ENCODE measurements at places on chromosomes 2 and 18.

DNA sequence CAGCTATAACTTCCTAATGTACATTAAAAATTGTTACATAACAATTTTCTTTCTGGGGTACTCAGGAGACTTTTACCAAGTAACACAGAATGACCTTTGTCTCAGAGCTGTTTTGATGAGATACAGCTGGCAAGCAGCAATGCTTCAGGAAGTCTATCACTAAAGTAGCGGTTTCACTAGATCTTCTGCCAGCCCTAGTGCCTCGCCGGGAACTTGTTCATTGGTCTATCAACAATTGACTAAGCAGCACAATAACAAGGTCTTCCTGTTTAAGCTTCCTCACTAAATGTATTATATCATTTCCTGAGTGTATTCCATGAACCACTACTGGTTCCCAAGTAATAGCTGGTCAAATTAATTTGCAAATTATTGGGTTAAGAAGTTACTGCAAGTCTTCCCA is 69.2 kb downstream of the TRIP12 start:
- peak; percentile 39 for DNase-seq

DNA sequence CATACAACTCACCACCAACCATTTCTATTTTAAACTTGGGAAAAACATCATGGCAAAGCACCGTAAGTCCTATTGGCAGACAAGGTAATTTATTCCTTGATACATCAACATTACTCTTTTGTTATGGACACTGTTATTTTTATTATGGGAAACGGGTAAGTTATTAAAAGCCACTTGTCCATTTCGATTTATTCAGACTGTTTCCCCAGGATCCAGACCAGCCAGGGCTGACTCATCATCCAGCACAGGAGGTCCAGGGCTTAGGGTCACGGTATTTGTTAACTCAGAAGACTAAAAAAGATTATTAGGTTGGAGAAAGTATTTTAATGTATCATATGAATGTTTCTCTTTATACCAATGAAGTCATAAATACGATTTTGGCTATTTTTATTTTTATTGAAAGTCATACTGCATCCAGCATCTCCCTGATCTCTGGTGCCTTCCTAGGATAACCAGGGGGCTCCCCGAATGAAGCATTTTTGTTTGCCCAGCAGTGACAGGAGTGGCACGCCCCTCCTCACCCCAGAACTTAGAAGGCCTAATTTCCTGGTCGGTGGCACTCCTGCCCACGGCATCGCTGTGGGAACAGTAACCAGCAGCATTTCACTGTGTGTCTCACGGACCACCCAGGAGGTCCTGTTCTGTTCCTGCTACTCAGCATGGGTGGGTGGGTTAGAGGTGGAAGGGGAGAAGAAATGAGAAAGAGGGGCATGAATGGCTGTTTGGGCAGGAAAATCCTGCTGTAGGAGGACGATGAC is 446.1 kb downstream of the EIPR1 start:
- DNase-seq: no peak

DNA sequence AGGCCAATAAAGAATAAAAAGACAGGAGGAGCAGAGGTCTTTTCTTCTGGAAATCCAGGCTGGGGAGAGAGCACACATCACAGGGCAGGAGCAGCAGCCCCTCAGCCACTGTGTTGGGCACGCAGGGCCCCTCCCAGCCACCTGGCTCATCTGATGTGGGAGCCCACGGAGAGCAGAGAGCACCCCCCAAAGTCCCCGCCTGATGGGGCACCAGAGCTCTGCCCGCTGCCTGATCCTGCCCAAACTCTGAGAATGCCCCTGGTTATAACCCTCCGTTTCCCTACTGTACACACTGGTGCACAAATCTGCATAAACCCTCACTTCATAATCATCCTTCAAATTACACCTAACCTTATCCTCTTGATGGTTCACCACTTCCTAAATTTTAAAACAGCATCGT is 111.3 kb downstream of the HDAC4 start:
- DNase-seq: peak; percentile 20

DNA sequence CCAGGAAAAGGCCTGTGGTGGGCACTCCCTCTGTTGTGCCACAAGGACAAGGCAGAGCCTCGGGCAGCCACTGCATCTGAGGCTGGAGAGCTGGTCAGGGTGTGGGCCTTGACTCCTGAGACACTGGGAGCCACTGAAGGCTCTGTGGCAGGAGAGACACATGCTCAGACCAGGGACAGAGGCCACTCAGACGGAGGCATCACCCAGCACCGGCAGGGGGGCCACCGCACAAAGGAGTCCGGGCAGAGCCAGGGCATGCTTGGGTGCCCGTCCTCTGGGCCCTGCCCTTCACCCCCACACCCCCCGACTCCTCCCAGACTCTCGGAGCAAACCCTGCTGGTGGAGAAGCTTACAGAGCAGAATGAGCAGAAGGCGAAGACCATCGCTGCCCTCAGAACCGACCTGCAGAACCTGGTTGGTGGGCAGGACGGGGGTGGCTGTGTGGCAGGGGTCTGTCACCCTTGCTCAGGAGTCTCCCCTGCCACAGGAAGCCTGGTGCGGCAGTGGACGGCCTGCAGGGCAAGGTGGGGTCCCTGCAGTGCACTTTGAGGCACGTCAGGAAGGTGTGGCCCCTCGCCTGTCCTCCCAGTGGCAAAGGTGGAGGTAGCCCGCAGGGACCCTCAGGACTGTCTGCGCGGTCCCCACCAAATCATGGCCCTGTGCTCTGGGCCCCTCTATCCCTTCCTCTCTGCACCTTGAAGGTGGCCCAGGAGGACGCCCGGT is 26.0 kb downstream of the CROCC2 start:
- no peak for DNase-seq

- no peak for DNase-seq
These were observed 120.5 kb downstream of the PARD3B start for GRCh38 chr2:204665771-204666170.

GRCh38 chr2:30492185-30492584 is 45.1 kb downstream of the LCLAT1 start:
- no peak for DNase-seq

DNA sequence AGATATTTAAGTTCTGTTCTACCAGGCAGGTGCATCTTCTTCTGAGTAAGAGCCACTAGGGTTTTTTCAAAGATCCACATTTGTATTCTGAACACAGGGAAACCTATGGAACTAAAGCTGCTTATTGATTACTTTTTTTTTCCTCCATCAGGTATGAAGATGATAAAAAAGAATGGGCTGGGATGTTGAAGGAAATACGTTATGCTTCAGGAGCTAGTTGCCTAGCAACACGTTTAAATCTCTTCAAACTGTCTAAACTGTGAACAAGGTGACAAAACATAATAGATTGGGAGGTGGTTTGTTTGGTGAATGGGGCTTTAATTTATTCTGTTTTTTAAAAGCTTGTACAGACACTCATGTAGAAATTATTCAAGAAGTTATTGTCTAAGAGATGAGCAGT is 15.9 kb downstream of the KLHL41 start:
- DNase-seq: no peak

GRCh38 chr2:11405599-11406266 is 60.2 kb downstream of the E2F6 start:
- no peak for DNase-seq

DNA sequence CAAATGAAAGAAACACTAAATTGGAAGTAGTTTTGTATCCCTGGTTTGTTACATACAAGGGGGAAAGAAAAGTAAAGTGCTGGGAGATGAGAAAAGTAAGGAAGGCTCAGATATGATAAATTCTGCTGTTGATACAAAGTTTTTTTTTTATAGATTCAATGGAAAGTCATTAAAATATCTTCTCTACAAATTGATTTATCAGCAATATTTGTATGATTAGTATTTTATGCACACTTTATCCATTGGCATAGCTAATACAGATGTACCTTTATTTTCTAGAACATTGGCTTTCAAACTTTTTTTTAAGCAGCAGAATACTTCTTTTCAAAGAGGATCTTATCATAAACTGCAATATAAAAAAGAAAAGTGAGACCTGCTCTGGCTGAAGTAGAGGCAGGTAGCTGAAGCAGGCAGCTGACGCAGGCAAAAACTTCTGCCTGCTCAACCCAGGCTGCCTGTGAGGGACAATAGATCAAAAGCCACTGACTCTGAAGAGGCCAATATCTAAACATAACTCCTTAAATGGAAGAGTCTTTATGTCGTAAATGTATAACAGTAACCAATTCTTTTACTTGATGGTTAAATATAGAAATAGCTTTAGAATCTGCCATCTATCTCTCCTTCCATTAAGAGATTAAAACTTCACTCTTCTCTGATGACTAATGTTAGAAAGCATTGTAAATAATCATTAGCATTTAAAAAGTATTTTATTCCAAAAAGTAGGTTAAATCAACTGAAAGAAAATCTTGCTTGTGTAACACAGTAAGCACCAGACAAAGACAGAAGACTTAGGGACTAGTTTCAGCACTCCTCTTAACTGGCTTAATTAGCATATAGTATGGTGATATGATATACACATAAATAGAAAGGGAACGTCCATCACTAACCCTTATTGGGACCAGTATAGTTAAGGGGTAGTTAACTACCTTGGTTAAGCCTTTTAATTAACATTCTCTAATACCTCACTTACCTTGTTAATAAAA is 174.2 kb downstream of the SLC39A10 start:
- DNase-seq: no peak

- no peak for DNase-seq
These were observed 57.9 kb downstream of the SNORC start for GRCh38 chr2:232927793-232928550.

DNA sequence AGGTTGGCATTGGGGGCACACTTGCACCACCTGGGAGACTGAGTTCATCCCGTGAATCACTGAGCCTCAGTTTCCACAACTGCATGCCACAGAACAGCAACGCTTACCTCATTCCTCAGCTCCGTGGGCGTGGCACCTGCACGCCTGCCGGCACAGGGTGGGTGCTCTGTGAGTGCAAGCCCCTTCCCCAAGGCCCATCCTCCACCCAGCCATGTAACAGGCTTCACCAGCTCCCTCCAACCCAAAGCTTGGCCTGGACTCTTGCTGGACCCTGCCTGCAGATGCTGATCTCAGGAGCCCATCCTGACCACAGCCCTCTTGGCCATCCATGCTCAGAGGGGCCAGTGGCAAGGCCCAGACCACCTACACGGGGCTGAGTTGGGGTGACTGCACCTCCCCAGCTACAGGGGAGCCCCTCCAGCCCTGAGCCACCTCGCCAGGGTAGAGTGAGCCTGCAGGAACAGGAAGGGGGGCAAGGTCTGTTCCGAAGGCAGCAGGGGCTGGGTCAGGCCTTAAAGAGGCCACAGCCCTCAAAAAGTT is 1.8 kb downstream of the PRLH start:
- no peak for DNase-seq

DNA sequence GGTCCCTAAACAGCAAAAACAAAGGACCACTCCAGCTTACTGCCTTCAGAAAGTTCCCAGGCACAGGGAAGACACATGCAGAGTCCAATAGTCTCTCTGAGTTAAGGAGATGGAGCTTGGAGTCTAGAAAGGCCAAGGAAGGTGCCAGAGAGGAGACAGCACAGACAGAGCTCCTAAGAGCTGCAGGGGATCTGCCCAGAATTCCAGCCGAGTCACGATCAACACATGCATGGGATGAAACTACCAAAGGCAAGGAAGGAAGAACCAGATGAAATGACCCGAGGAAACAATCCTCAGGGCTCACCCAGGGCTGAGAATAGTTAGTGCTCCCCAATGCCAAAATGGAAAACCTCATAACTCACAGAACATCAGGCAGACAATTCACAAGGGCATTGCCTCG is 15.4 kb downstream of the METTL4 start:
- no peak for DNase-seq

- DNase-seq: no peak
These were observed 31.8 kb downstream of the BCL2 start for GRCh38 chr18:63287691-63288220.

- DNase-seq: no peak
These were observed 12.1 kb upstream of the TTN start for GRCh38 chr2:178819147-178819875.

GRCh38 chr2:133438848-133439564 is 129.3 kb downstream of the NCKAP5 start:
- DNase-seq: no peak

- no peak for DNase-seq
These were observed 35.9 kb upstream of the POMC start for GRCh38 chr2:25204190-25204838.

DNA sequence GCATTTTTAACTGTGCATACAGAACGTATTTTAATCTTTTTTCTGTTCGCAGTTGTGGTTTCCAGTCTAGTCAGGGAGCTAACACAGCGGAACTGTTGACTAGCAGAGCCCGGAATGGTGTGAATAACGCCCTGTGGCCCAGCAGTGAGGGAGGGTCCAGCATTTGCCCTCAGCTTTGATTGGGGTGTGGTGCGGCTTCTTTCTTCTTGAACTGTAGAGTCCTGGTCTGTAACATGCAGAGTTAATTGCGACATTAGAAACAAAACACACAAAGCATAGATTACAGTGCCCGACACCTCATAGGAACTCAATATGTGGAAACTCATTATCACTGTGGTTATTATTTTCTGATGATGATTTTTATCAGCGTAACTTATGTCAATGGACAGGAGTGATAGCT is 253.6 kb downstream of the SOX11 start:
- DNase-seq: no peak

DNA sequence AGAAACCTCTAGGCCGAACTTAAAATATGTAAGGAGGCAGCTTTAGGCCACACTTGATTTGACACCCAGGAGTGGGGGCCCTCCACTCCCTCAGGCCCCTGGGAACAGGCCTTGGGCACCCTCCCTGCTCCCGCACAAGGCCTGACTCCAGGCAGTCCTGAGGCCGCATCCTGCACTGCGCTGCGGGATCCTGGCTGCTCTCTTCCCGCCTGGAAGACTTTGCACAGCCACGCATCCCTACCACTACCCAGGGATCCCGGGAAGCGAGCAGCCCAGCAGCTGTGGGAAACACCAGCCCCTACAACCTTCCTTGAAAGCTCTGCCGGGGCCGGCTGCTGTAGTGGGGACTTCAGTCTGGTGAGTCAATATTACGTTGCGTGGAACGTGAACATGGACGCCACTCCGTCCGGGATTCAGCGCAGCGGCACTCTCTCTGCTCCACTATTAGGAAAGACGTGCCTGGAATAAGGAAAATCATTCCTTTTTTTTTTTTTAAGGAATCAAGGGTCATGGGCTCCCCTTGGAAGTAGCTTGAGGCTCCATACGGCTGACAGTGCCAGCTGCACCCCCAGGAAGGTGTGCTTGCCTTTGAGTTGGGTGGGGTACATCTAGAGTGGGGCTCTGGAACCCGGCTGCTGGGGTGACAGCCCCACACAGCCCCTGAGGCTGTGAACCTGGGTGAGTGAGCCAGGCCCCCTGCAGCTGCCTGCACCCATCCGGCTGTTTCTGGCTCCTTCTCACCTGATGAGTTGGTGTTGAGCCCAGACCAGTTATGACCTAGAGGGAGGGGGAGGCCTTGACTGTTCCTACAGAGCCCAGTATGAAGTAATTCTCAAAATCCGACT is 119.2 kb upstream of the TMEM18 start:
- DNase-seq: no peak

All from stimulated activated CD4-positive, alpha-beta T cell treated with anti-CD3 and anti-CD28 coated beads, Interleukin-4, amount 100 ng/mL, for 24 hours (primary cell).